ENCODE measurements at places on chromosomes 12 and 14.

DNA sequence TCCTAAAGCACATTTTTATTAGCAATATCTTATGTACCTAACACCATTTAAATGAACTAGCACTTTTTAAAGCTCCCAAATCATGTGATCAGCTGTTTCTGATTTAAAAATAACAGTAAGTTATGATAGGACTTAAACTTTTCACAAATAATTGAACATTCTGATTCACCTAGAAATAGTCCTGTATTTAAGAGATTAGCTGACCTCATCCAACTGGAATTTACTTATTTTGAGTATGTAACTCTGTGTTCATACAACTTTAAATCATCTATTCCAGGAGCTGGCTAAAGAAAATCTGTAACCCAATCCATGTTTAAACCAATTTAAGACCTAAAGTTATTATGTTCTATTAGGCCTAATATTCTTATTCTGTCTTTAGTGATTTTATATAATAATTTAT is 184.3 kb downstream of the CCDC91 start:
- no peak for DNase-seq

- DNase-seq, result no peak
Measured at GRCh38 chr12:8903646-8904045, 10.7 kb upstream of the PHC1 start.

DNA sequence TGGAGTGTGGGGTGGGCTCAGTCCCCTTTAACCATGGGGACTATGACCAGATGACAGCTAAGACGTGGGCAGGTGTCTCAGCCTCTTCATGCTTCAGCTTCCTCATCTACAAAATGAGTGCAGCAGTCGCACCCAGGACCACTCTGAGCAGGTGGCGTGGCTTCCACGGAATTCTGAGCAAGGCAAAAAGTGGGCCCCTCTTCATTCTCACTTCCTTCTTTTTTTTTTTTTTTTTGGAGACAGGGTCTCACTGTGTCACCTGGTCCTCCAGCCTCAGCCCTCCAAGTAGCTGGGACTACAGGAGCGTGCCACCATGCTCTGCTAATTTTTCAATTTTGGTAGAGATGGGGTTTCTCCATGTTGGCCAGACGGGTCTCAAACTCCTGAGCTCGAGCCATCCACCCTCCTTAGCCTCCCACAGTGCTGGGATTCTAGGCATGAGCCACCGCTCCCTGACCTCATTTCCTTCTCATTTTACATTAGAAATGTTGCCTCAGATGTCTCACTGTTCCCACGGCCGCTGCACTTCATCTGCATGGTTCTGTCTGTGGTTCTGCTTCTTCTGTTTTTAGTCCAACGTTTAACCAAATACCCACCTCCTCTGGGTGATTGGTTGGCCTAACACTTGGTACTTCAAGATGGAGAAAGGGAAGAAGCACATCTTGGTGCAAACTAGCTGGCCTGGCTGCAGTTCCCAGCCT is 41.3 kb upstream of the BCL7A start:
- DNase-seq, result no peak

- no peak for DNase-seq
Measured at GRCh38 chr14:73381380-73382013, 76.8 kb downstream of the NUMB start.

- peak; percentile 84 for DNase-seq
Measured at GRCh38 chr14:90454041-90455000, 57.5 kb downstream of the CALM1 start.

DNA sequence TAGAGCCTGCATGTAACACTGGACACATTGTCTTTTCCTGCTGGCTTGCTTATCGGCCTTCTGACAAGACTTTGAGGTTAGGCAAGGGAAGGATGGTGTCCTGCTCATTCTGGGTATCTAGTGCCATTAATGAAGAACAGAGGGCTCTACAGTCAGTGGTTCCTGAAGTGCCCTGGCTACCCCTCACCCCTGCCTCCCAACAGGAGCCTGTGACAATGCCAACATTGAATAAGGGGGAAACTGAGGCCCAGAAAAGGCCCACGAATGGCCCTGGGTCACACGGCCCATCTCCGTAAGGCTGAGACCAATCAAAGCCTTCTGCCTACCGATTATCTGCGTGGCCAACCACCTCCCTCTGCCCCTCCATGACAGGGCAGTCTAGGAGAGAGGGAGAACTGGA is 2.1 kb downstream of the IFI27L2 start:
- DNase-seq, result no peak

DNA sequence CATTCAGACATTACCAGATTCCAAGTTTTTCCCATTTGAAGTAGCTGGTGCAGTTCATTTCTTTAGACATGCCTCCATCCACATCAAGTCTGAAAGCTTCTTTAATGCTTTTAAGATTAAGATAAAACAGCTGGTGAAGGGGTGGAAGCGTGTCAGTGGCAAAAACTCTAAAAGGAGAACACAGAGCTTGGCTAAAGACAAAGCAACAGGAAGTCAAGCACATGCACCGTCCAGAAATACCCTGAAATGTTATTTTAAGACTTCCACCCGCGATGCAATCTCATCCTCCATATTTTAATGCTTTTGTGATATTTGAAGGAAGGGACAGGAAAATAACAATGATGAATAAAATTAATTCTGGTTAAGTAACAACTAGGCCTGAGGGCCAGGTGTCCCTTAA is 31.8 kb downstream of the PPM1H start:
- DNase-seq, result no peak

DNA sequence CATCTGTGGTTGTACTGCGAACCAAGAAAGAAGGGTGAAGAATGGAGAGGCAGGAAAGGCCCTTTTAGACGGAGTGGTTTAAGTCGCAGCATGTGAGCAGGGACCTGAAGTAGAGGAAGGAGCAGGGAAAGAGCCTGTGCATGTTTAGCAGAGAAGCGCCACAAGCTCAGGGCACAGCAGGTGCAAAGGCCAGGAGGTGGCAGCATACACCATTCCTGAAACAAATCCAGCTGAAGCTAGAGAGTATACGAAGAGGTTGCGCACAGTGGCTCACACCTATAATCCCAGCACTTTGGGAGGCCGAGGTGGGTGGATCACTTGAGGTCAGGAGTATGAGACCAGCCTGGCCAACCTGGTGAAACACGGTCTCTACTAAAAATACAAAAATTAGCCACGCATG is 49.9 kb downstream of the HELB start:
- DNase-seq, result peak; percentile 48

DNA sequence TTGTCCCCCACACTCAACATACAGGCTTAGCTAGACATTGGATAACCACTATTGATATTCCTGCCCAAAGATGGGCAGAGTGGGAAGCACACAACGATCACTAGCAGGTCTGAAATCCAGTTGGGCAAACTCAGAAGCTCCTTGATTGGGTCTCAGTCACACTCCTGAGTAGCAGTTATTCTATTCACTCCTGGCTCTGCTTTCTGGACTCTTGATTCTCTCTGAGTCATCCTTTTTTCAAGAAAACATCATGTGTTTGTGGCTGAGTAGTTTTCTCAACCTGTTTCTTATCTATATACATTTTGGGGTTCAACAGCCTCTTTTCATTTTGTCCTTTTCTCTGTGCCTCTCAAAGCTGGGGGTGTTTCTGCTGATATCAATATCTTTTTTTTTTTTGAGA is 46.0 kb upstream of the MANSC4 start:
- no peak for DNase-seq

- DNase-seq, result no peak
Measured at GRCh38 chr14:30921305-30921704, 46.9 kb downstream of the COCH start.

- DNase-seq, result peak; percentile 7
Measured at GRCh38 chr14:47277703-47278102, 397.7 kb downstream of the MDGA2 start.

GRCh38 chr14:98599082-98599481 is 672.9 kb downstream of the BCL11B start:
- DNase-seq, result no peak

DNA sequence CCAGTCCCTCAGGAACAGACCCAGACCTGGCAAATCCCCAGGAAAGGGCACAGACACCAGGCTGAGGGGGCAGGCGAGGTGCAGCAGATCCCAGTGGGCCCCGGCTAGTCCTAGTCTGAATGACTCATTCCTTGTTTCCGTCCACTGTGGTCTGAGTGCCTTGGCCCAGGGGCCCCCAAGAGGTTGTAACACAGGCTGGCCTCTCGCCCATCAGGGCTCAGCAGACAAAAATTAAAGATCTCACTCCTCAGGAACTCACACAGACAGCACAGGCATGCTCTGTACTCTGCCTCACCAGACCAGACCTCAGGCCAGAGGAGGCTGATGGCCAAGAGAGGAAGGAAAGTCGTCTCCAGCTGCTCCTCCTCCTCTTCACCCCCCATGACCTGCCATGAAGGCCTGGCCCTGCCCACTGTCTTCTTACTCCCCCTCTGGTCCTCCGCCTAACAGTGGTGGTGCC is 7.7 kb upstream of the LTBP2 start:
- DNase-seq, result peak; percentile 80

GRCh38 chr12:6929466-6930452 is 2.0 kb downstream of the ATN1 start:
- DNase-seq, result no peak

DNA sequence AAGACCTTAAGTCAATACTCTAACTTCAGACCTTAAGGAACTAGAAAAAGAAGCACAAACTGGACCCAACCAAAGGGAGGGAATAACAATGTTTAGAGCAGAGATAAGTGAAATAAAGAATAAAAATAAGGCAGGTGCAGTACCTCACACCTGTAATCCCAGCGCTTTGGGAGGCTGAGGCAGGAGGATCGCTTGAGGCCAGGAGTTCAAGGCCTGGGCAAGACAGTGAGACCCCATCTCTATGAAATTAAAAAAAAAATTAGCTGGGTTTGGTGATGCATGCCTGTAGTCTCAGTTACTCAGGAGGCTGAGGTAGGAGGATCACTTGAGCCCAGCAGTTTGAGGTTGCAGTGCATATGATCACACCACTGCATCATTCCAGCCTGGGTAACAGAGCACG is 9.1 kb downstream of the TFCP2 start:
- DNase-seq, result no peak

GRCh38 chr14:53646925-53647324 is 309.7 kb downstream of the BMP4 start:
- no peak for DNase-seq

GRCh38 chr12:130920119-130920703 is 33.5 kb upstream of the ADGRD1 start:
- DNase-seq, result no peak

DNA sequence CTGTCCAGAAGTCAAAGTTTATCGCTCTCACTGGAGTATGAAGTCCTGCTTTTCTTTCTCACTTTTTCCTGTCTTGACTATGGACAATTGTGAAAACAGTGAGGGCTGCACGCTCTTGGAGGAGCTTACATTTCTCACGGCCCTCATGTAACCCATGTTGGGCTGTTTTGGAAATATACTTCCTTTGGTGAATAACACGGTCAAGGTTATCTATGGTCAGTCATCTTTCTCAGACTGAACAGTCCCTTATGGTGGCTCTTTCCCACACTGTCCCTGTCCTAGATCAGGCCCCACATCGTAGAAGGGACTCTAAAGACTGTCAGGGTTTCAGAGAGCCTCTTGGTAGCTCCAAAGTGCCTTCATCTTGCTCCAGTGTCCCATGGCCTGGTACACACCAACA is 7.2 kb downstream of the CCDC92 start:
- DNase-seq, result no peak

GRCh38 chr14:97283841-97284240 is 486.7 kb downstream of the VRK1 start:
- no peak for DNase-seq

GRCh38 chr14:79293482-79294177 is 917.7 kb downstream of the DIO2 start:
- DNase-seq, result no peak

- no peak for DNase-seq
Measured at GRCh38 chr14:92753250-92753649, 4.8 kb upstream of the LGMN start.

DNA sequence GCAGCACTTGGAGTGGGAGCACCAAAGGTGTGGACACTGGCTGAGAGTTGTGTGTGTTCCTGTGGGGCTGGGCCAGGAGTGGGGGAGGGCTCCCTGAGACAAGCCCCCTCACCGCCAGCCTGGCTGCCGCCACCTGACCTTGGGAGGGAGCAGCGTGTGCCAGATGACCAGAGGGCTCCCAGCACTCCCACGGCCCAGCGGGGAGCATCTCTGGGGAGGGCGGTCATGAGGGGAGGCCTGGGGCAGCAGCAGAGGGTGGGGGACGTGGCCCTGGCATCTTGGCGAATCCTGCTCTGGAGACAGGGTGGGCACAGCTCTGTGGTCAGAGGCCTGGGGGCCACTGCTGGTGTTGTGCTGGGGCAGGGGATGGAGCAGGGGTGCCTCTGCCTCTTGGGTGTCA is 10.7 kb downstream of the CEP170B start:
- no peak for DNase-seq

DNA sequence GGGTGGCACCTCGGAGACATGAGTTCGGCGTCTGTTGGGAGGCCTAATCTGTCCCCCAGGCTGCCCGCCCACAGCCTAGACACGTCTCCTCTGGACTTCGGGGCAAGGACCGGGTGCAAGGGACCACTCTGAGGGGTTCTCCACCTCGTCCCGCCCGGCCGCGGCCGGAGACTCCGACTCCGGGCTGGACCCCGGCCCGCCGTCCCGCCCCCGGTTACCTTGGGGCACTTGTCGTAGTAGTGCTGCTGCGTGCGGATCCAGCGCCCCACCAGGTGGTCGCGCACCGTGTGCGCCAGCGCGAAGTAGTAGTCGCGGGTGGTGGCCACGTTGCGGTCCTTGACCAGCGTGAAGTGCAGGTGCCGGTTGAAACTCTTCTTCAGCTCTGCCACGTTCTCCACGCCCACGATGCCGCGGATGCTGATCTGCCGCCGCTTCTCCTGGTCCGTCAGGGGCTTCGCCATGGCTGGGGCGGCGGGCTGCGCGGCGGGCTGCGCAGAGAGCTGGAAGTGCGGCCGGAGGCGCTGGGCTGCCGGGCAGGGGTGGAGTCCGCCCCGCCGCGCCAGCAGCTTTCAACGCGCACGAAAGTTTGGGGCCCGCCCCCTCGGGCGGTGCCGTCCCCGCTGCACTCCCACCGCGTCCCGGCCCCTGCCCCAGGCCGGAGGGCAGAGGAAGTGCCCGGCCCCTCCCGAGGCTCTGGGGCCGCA is at the start of gene PYGL:
TSS of gene PYGL (minus strand) at position 541 of the 704 bp plus-strand sequence. CDS start at position 461, 80 bp downstream.
- peak; percentile 84 for DNase-seq

- DNase-seq, result peak; percentile 34
Measured at GRCh38 chr14:56224229-56224628, 106.0 kb downstream of the PELI2 start.

- peak; percentile 55 for DNase-seq
Measured at GRCh38 chr12:76878099-76878898, 520 bp downstream of the CSRP2 start.

DNA sequence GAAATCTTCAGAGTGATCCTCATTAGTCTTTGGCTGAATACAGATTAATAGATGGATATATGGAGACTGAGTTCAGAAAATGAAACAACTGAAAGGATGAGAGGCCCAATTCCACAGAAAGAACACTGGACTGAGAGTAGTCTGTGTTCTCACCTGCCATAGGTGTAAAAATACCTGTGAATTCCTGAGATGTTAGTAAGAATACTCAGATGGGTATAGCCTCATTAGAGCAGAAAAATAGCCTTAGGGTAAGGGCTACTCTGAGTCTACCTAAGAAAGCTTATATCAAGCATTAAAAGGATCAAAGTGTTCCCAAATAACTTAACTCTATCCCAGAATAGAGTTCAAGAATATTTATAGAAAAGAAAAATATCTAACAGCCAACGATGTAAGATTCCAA is 1510.3 kb upstream of the SEL1L start:
- DNase-seq, result no peak
